Endothelial cell (in vitro differentiated cells): ENCODE measurements at places on chromosomes 6 and 20. TPM values are rescaled to one million over a fixed set of nuclear protein-coding genes. Genes with fewer than 3 reads are reported as not detected.

Gene GFRAL
- not detected for total RNA-seq

GRCh38 chr6:109330263-109330662 lies 52.0 kb downstream of the CD164 start:
- DNase-seq, result no peak

GRCh38 chr6:9851541-9852380 lies 563.1 kb downstream of the TFAP2A start:
- DNase-seq, result no peak

Gene CST5
- total RNA-seq, result not detected

Gene SPATA2
- 8.4 TPM for total RNA-seq

DNA sequence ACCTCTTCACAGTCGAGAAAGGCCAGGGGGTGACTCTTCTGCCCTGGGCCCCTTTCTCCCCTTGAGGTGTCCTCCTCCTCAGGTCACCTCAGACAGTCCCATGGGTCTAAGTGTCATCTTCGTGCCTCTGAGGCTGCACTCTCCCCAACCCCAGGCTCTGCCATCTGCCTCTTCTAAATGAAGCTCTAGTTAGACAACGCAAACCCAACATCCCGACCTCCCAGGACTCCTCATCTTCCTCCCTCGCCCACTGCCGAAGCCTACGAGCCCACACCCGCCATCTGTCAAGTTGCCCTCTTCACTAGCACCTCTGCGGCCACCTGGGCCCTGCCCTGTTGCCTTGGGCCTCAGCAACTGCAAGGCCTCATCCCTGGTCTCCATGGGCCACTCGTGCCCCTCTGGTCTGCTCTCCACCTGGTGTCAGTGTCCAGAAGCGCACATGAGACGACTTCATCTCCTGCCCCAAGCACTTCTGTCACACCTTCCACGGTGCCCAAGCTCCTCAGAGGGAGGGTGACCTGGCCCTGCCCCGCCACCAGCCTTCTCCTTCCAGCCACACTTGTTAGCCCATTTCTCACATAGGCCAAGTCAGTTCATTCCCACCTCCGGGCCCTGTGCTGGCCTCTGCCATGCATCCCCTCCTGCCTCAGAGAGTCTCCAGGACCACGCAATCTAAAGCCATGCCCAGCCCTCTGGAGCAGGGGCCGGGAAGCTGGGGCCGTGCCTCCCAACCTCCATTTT lies 53.8 kb downstream of the RRBP1 start:
- no peak for DNase-seq

GRCh38 chr20:56173438-56173837 lies 75.1 kb upstream of the MC3R start:
- no peak for DNase-seq

GRCh38 chr6:166626177-166627032 lies 646 bp downstream of the RPS6KA2 start:
- DNase-seq, result peak; percentile 30

DNA sequence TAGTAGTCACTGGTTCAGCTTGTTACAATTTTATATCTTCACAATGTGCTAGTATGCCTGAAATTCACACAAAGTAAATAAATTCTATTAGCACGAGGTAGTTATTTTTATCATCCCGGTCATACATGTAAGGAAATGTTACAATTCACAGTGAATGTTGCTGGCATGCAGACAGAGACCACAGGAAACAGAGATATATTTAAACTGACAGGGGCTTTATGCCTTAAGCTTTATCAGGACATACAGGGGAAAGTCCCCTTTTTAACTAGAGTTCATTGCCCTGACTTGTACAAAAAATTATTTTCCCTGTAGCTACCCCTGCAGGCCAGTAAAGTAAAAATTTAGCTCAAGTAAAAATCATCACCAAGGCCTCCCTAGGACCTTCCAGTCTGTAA lies 712.0 kb upstream of the NRSN1 start:
- DNase-seq, result no peak

DNA sequence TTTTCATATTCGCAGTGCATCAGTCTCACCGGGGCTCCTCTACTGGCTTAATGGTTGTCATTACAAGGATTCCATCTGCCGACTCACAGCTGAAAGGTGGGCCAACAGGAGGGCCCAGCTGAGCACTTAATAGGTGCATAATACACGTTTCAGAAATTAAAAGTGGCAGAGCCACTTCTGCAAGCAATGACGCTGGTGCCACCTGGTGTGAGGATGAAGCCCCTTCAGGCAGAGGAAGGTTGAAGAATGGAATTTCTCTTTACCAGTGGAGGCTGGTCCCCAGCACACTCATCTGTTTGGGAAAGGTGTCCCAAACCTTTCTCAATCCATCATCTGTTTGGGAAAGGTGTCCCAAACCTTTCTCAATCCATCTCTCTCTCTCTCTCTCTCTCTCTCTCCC lies 8.2 kb upstream of the STMND1 start:
- no peak for DNase-seq

- no peak for DNase-seq
Measured at GRCh38 chr20:56943946-56944945, 315.1 kb downstream of the TFAP2C start.

DNA sequence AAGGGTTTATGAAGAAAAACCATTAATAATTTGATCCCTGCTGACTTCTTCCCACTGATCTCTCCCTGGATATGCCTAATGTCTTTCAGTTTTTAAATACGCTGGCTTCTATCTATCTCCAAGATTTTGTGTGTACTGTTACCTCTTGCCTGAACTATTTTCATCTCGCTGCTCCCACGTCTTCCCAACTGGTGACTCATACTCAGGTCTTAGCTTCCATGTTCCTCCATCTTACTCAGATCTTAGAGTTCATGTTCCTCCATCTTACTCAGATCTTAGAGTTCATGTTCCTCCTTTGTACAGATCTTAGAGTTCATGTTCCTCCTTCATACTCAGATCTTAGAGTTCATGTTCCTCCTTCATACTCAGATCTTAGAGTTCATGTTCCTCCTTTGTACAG lies 21.6 kb downstream of the GPR6 start:
- no peak for DNase-seq

GRCh38 chr6:137755284-137755683 lies 111.8 kb upstream of the TNFAIP3 start:
- DNase-seq, result no peak

DNA sequence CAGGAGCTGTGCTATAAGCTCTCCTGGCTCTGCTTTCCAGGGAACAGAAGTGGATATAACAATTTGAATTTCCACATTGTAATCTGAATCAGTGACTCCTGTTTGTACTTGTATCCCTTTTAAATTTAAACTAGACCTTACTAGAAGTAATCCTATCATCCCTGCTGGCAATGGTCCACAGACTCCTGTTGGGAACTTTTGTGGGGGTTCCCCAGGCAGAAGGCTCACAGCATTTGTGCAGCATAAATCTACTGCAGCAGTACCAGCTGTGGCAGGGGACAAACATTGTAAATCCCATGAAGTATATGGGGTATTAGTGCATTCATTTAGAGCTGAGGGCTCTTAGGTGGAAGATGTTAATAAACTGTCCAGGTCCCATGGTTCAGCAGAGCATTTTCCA lies 12.0 kb upstream of the PDCD2 start:
- DNase-seq, result no peak

- DNase-seq, result no peak
Measured at GRCh38 chr6:74598462-74599393, 607.1 kb downstream of the COL12A1 start.

Gene MYH7B
- 0.51 TPM for total RNA-seq

Gene HAO1
- not detected for total RNA-seq

GRCh38 chr20:59455402-59456341 lies 148.7 kb upstream of the PHACTR3 start:
- DNase-seq, result peak; percentile 32
